ENCODE measurements at places on chromosomes 2 and 18.

DNA sequence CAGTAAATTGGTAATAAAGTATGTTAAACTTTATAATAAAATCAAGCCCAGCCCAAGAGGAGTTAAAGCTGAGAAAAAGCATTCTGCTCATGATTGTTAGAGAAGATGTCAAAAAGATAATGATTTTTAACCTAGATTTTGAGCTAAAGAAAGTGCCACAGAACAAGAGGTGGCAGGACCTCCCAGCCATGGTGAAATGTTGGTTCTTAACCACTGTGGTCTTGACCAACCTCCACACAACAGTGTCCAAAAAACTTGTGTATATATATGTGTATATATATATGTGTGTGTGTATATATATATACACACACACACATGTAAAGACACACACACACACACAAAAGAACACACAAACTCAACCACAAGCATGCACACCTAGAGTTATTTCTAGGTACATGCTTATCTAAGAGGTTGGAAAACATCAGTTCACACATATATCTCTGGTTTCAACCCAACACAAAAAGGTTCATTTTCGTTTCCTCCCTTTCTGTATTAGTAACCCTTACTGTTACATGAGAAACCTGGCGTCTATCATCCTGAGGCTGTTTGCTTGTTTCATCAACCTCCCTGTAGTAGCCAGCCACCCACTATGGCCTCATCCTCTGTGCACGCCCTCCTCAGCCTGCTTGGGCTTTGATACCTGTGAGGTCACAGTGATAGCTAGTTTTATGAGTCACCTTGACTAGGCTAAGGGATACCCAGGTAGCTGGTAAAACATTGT lies 631.8 kb upstream of the ID2 start:
- no peak for DNase-seq

DNA sequence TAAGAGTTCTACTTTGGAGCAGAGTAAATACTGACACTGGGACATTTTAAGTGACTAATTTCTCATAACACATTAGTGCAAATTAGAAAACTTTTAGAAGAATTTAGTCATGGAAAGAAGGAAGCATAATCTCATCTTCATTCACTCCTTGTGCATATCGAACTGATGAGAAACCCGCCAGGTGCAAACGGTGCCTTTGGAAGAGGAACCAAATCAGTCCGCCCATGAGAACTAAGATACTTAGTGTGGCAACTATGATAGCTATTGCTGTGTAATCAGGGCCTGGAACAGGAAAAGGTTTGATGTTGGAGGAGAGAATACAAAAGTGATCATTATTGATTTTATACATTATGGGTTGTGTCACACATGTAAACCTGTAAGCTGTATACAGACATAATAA lies 6.9 kb upstream of the CD302 start:
- no peak for DNase-seq

DNA sequence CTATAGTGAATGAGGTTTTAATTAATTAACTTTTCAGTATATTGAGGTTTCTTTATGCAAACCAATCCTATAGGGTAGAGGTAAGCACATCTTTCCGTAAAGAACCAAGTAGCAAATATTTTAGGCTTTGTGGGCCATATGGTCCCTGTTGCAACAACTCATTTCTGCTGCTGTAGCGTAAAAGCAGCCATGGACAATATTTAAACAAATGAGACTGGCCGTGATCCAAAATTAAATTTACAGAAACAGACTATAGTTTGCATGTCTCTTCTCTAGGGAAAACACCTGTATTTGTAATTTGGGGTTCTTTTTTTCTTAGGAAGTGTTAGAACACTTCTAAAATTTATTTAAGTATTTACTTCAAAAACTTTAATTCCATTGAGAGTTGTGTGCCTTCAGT lies 104.3 kb downstream of the KYNU start:
- DNase-seq: no peak

DNA sequence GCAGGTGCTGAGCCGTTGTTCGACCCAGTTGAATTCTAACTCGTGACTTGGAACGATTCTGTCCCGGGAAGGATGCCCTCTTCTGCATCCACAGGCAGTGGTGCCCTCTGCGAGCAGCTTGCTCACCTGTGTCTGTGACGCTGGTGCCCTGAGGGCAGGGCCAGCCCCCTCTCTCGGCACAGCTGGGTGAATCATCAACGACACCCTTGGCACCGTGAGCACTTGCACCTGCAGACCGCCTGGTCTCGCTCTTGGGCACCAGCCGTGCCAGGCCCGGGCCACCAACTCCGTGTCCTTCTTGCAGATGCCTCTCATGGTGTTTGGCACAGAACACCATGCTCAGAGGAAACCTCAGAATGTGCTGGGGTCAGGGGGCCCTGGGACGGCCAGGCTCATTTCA lies 75.0 kb downstream of the SLC66A2 start:
- DNase-seq: no peak

DNA sequence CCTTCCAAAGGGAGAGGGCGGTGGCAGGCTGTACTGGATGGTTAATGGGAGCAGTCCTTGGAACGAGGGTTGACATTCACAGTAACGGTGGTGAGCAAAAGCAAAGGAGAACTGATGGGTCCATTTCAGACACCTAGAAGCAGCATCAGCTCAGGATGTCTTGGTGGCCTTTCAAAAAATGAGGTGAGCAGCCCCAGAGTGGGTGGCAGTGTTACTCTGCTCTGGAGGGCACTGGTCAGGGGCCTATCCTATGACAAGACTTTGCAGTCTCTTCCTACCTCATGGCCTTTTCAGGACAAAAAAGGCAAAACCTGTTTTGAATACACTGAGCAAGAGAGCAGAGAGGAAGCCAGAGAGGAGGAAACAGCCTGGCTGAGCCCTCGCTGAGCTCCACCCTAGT lies 23.5 kb downstream of the CAPN14 start:
- DNase-seq: no peak

DNA sequence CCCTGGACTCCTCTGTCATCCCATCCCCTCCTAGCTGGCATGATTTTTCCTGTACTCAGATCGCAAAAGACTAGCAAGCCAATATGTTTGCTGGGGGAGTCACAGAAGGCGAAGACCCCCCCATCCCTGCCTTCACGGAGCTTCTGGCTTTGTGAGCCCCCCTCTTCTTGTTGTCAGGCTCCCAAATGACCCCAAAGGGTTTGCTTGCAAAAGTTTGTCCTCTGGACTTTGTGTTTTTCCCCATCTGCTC lies 169.9 kb downstream of the SMAD7 start:
- no peak for DNase-seq

GRCh38 chr2:95377216-95378123 lies 25.0 kb upstream of the FAHD2A start:
- DNase-seq: no peak

DNA sequence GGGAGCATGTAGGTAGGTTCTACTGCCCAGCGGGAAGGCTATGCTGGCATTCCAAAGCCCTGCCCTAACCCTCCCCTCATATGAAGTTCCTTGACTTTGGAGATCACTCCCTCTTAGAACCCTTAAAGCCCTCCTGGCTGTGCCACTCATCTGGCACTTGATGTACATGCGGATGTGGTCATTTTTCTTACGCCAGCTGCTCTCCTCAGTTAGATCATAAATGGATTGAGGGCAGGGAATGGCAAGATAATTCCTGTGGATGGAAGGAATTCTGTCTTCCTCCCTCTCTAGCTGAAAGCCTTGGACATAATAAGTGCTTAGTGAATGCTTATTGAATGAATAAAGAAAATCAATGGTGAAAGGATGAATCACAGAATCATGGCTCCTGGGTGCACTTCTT lies 51.6 kb downstream of the SLC4A3 start:
- DNase-seq: no peak

GRCh38 chr2:96427917-96428316 lies 77.2 kb downstream of the NEURL3 start:
- DNase-seq: no peak

DNA sequence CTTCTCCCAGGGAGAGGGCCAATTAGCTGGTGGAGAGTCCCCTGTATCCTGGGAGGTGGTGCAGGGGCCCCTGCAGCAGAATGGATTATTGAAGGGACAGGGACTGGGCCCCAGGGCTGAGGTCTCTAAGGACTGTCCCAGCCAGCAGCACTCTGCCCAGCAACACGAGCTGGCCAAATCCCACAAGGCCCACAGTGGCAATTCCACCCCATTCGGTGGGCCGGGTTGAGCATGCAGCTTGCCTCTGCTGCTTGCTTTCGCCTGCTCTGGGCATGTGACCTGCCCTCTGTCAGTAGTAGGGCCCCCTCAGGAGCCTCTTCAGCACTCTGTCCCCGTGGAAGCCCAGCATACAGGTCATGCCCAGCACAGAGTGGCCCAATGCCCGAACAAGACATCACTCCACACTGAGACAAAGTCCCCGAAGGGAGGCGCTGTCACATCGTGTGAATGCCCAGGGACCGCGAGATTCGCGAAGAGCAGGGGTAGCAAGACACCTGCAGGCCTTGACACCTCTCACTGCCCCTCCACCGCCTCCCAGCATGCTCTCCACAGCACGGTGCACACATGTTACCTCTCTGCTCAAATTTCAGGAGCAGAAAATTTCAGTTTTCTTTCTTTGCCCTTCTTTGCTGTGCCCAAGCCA lies 65.4 kb downstream of the CRACDL start:
- peak; percentile 82 for DNase-seq

DNA sequence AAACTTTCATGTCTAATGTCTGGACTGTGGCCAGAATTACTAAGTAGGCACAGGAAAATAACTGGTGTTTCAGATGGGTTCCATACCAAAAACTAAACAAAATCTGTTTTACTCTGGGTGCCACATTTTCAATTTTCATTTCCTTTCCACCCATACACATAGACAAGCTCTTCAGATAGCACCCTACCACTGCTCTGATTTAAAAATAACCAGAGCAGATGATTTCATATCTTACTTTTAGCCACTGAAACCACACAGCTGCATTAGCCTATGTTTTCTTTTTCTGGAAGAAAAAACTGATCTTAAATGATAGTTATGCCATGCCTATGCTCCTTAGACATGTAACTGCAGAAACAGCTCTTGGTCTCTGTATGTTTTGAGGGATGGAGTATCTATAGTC lies 647.6 kb downstream of the CPS1 start:
- DNase-seq: no peak

GRCh38 chr2:224039770-224040440 lies 819 bp upstream of the SERPINE2 start:
- no peak for DNase-seq

DNA sequence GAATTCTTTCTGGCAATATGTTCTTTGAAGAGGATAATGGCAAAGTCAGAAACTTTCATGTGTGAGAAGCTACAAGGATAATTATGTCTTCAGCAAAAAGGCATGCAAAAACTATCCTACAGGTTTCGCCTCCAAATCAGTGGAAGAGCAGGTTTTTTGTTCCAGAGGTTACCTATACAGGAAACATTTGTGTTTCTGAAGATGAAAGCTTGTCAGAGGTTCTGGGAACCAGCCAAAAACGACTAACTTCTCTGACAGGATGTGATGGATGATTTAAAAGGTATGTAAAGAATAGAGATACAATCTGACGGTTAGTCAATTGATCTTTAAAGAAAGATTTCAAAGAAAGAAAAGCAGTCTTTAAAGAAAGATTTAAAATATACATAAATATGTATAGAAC lies 37.6 kb downstream of the RND3 start:
- DNase-seq: no peak
